ENCODE measurements at places on chromosomes 7 and 10.

DNA sequence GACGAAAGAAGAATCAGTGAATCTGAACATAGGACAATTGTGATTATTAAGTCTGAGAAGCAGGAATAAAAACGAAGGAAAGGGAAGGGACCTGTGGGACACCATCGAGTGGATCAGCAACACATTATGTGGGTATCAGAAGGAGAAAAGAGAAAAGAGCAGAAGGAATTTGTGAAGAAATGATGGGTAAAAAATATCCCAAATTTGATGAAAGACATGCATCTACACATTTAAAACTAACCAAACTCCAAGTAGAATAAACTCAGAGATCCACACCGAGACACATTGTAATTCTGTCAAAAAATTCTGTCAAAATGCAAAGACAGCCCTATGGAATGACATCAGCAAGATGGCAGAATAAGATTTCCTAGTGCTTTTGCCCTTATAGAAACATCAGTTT lies 171.1 kb downstream of the ITGB1 start:
- DNase-seq, result no peak

- no peak for DNase-seq
These were observed 467.1 kb upstream of the STEAP1 start for GRCh38 chr7:89687211-89687610.

GRCh38 chr10:113187063-113187777 lies 237.2 kb downstream of the TCF7L2 start:
- no peak for DNase-seq

GRCh38 chr10:114173603-114173920 lies 441 bp downstream of the CCDC186 start:
- DNase-seq, result no peak
